ENCODE measurements at places on chromosomes 12 and 14.

DNA sequence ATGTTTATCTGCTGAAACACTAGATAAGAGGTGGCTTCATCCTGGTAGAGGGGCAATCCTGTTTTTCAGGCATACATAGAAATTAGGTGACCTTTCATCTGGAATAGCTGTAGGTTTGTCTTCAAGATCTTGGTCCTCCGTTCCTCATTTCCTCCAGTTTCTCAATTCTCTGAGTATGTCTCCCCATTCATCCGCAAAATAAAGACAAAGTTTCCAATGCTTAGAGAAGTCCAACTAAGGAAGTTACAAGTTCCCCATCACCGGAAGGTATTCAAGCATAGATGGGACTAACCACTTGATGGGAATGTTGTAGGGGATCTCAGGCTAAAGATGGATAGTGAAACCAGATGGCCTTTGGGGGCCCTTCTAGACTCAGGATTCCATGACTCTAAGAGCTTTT lies 34.3 kb downstream of the ERG28 start:
- DNase-seq = no peak

- peak; percentile 38 for DNase-seq
Observed at GRCh38 chr12:16076557-16076956, 165.4 kb downstream of the DERA start.

- peak; percentile 33 for DNase-seq
Observed at GRCh38 chr12:67437011-67437410, 167.9 kb downstream of the CAND1 start.

GRCh38 chr14:73234029-73234428 lies 3.3 kb upstream of the PAPLN start:
- DNase-seq = no peak

DNA sequence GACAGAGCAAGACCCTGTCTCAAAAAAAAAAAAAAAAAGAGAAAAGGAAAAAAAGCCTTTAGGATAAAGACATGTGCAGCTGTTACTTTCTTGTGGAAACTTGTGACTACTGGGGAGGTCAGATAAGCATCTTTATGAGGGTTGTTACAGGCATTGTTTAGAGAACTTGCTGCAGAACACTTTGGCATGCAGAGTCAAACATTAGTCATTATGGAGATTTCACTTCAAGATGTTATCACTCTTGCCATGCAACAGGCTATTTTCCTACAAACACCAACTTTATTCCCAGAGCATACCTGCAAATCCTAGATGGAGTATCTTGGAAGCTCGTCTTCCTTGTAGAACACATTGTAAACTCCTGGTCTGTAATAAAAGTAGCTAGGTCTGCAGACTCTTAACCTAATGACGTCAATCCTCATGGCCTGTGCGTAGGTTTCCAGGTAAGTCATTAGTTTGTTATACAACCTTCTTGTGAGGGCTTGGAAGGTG lies 36.3 kb upstream of the WDR89 start:
- DNase-seq = peak; percentile 95

- no peak for DNase-seq
Observed at GRCh38 chr12:29528161-29528560, 30.7 kb upstream of the OVCH1 start.

- no peak for DNase-seq
Observed at GRCh38 chr12:96635844-96636243, 146.5 kb downstream of the CFAP54 start.

GRCh38 chr14:98210045-98210672 lies 1061.8 kb downstream of the BCL11B start:
- no peak for DNase-seq

GRCh38 chr14:36134038-36134437 lies 42.5 kb downstream of the PTCSC3 start:
- no peak for DNase-seq

GRCh38 chr12:33825986-33826602 lies 196.2 kb upstream of the ALG10 start:
- no peak for DNase-seq

DNA sequence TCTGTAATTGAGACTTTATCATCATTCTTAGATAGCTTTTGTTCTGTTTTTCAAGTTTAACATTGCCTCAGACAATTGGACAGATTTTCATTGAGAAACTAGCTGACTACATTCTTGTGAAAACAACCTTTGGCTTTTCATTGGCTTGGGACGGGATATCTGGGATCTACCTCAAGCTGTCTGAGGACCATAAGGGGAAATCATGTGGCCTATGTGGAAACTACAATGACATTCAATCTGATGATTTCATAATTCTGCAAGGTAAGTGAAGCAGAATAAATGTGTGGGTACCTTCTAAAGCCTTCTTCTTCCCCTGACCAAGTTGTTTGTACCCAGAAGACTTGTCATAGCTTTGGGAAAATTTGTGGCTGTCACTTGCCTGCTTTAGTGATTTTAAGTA lies 133.5 kb downstream of the OTOGL start:
- DNase-seq = no peak

DNA sequence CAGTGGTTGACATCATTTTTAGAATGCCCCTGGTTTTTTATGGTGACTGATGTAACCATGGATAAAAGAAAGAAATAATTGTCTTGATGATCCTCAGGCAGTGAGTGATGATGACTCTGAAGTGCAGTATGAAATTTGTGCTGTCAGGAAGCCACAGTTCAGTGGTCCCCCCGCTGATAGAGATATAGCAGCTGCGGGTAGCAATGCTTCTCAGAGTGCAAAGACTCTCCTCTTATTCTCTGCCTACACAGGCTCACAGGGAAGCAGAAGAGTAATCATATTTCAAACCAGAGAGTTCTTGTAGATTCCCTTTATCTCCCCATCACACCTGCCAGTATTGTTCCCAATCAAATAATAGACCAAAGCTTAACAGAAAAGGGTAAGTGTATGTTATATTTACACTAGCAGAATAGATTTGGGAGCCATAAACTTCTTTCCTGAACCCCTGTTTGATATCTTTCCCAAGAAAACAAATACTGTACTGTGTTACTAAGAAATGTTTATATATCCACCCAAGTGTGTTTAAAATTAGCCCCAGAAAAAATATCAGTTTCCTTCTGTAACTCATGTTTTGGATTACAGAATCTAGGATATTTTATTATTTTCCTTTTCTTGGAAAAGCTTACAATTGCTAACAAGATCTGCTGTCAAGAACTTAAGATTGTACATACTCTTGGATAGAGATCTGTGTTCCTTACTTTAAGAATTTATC lies 1817.4 kb upstream of the FLRT2 start:
- DNase-seq = no peak

GRCh38 chr12:20142956-20143355 lies 225.4 kb upstream of the PDE3A start:
- no peak for DNase-seq
